ENCODE measurements at places on chromosomes 1 and 21. TPM values are rescaled to one million over a fixed set of nuclear protein-coding genes. Genes with fewer than 3 reads are reported as not detected.

GBP3 gene
- 9.0 TPM for total RNA-seq

ADAMTS5 gene
- total RNA-seq, result 7.1 TPM

CHODL gene
- total RNA-seq, result 0.26 TPM

LTN1 gene
- total RNA-seq, result 22.3 TPM

TCEANC2 gene
- total RNA-seq, result 3.7 TPM

MXRA8 gene
- total RNA-seq, result 369 TPM

PEAR1 gene
- total RNA-seq, result 15.9 TPM

AIM2 gene
- total RNA-seq, result not detected

S100A9 gene
- not detected for total RNA-seq

NBPF11 gene
- total RNA-seq, result 5.9 TPM

All from aortic smooth muscle cell (primary cell).